ENCODE measurements at places on chromosomes 4 and X.

GRCh38 chrX:150159537-150159936, 203.6 kb upstream of the MAMLD1 start:
- no peak for DNase-seq

GRCh38 chr4:105248613-105249012, 101.9 kb downstream of the TET2 start:
- DNase-seq, result no peak

- DNase-seq, result peak; percentile 33
These were observed 231.7 kb upstream of the PPARGC1A start for GRCh38 chr4:24121395-24122175.

DNA sequence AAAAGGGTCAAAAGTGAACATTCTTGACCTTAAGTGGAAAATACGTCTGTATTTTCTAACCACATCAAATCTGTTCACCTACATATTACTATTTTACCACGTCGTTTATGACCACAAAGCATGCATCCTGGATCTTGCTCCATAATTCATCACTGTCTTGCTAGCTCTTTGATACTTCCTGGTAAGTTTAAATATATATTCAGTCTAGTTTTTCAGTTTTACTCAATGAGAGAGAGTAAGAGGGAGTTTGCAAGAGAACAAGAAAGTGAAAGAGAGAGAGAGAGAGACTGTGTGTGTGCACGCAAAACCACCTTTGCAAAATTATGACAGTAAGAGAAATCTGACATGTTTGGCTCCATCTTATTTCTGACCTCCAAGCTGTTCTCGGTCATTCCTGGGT, 173.7 kb upstream of the GALNTL6 start:
- DNase-seq, result no peak

DNA sequence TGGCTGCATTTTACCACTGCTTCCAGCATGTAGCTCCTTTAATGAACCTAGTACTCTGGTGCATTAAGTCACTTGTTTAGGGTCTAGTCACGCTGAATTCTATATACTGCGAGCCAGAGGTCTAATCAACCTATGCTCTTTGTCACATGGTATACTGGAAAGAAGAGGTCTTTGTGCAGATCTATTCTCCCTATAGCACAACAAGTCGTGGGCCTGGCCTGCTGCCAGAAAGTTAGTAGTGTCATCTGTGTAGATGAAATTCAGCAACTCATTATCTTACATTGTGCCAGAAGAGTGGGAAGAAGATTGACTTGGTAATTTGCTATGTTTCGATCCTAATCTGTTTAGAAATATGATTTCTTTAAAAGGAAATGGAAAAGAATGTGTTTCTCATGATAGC, 80.8 kb downstream of the AWAT2 start:
- DNase-seq, result peak; percentile 2

DNA sequence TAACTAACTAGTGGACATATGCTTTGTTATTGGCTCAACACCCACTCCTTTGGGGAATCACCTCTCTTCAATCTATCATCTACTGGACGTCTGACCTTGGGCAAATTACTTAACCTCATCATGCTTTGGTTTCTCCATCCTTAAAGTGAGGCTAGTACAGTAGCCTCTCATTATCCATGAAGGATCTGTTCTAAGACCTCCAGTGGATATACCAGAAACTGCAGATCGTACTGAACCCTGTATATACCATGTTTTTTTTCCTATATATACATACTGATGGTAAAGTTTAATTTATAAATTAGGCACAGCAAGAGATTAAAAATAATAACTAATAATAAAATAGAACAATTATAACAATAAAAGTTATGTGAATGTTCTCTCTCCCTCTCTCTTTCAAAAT, 56.2 kb downstream of the HMGB3 start:
- no peak for DNase-seq

GRCh38 chr4:67051000-67051789, 494.1 kb downstream of the CENPC start:
- no peak for DNase-seq

- DNase-seq, result no peak
These were observed 91.4 kb downstream of the KLHL13 start for GRCh38 chrX:118025226-118025625.

GRCh38 chr4:38359113-38359512, 304.9 kb upstream of the KLF3 start:
- DNase-seq, result no peak

DNA sequence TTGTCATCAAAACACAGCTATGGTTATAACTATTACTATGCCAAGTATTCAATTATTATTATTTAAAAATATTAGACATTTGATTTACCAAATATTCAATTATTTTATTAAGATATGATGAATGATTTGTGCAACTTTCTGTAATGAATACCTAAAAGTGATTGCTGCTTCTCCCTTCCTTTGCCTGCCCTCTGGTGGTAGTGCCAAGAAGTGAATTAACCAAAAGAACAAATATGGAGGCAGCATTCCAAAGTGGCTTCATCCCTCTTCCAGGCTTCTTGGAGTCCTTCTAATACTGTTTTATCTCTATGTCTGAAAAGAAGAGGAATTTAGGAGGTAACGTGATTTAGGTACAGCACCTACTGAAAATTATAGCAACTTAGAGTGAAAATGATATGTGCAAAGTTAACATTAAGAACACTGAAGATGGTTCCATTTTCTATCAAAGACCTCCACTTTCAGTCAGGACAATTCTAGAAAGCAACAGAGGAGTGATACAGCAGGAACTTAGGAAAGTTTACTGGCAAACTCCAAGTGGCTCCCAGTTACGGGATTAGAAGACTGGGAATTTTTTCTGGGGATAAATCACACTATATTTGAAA, 43.0 kb downstream of the ENPEP start:
- DNase-seq, result no peak

GRCh38 chr4:85107553-85107952, 141.1 kb upstream of the WDFY3 start:
- no peak for DNase-seq

DNA sequence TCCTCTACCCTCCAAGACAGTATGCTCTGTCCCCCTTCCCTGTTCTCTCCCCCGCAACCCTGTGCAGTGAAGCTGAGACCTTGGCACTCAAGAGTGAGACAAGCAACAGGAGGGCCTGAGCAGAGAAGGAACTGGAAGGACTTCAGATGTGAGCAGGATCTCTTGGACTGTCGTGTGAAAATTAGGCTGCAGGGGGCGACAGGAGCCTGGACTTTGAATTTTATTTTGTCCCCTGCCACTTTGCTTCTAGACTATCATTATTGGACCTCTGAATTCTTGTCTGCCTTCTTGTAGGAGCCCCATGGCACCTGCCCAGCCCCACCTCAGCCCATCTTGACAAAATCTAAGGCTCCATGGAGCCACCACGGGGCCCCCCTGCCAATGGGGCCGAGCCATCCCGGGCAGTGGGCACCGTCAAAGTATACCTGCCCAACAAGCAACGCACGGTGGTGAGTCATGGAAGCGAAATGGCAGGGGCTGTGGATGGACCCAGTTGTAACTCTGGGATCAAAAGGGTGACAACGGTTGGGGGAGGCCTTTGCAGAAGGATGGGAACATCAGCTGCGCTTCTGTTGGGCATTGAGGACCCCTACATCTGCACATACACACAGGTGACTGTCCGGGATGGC, 1.7 kb downstream of the ARAF start:
- no peak for DNase-seq

GRCh38 chrX:1249101-1249887, 19.3 kb upstream of the CSF2RA start:
- peak; percentile 66 for DNase-seq

DNA sequence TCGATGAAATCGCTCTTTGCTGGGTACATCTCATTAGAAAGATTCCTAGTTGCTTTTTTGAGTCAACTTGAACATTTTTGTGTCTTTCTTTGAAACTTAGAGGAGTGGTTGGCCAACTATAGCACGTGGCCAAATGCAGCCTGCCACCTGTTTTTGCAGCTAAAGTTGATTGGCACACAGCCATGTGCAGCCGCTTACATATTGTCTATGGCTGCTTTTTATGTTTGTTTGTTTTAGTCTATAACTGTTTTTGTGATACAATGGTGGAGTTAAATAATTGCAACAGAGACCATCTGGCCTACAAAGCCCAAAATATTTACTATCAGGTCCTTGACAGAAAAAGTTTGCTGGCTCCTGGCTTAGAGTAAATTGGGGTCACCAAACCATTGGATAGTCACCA, 86.3 kb downstream of the CLCN4 start:
- DNase-seq, result no peak

- DNase-seq, result no peak
These were observed 36.7 kb downstream of the UBQLN2 start for GRCh38 chrX:56600141-56600540.

DNA sequence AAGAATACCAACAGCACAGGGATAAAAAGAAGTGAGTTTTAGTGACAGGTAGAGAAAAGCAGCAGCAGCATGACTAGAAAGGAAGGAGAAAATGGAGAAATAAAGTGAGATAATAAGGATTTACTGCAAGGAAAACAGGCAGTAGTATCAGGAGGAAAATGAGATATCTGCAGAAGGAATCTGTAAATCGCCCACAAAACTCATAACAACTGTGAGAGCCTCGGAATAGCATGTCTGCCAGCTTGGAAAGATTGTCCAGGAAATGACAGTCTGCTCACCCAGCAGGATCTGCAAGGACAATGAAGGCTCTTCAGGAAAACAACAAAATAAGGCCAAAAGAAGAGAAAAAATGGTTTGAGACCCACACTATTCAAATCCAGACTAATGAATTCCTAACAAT, 47.4 kb downstream of the CXXC4 start:
- DNase-seq, result no peak

GRCh38 chr4:22514481-22514880, 1.4 kb downstream of the ADGRA3 start:
- DNase-seq, result peak; percentile 17

GRCh38 chr4:185426960-185427688, 1.4 kb upstream of the UFSP2 start:
- no peak for DNase-seq

GRCh38 chr4:175504318-175504717, 307.7 kb downstream of the GPM6A start:
- no peak for DNase-seq

GRCh38 chrX:105845631-105846030, 23.3 kb downstream of the NRK start:
- DNase-seq, result no peak

DNA sequence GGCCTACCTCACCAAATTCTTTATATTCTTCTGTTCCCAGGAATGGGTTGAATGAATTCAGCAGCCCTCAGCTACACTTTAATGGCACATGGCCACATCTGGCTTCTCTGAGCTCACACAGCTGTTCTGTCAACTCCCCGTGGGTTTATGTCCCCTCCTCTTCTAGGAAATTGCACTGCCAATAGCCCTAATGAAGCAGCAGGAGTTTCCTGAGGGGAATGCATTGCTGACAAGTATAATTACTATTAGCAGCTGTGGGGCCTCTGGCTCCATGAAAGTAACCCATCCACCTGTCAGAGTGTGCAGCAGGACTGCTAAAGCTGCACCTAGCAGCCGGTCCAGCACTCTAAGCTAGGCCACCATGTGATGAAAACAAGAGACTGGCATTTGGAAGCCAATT, 50.3 kb downstream of the FTHL17 start:
- DNase-seq, result no peak

- DNase-seq, result no peak
These were observed 6.7 kb upstream of the HGFAC start for GRCh38 chr4:3434881-3435685.

- DNase-seq, result no peak
These were observed 125.4 kb downstream of the RASL11B start for GRCh38 chr4:52987392-52988056.

DNA sequence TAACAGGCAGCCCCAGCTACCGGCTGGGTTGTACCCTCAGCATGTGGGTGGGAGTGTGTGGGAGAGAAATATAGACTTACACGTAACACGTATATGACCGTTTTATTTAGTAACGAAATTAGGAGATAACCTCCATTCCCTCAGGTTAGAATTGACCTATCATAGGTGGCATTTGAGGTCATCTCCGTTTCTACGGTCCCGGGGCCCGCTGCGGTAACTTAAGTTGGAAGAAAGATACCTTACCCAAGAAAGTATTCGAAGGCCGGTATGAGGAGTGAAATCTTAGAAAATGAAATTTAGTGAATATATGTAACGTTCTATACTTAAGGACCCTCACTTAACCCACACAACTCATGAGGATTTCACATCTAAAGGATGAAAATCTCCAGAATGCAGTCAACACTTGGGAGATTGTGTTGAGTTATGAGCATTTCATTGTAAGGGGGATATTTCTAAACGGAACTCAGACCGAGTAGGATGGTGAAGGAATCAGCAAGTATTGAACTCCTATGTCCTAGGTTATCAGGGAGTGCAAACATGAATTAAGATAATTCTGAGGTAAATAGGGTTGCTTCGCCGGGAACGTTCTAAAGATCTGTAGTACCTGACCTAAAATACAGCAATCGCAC, 891 bp downstream of the CISD2 start:
- DNase-seq, result peak; percentile 24

DNA sequence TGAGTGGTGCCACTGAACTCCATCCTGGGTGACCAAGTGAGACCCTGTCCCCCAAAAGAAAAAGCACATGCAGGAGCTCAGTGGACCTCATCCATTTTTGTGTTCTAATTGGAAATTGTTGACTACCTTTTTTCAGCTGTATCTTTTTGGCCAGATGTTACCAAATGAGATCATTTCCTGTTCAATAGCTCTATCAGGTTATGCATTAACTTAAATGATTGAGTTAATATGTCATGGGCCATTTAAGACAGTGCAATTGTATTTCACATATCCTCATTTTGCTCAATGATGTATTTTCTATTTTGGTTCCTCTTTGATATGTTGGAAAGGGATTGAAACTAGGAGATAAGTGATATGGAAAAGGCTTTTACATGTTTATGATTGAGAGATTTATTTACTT, 26.2 kb upstream of the RHOH start:
- no peak for DNase-seq

GRCh38 chr4:23235628-23236390, 543.1 kb downstream of the GBA3 start:
- no peak for DNase-seq

All from globus pallidus (tissue), 1 donor.